ENCODE measurements at places on chromosomes 16 and 17.

DNA sequence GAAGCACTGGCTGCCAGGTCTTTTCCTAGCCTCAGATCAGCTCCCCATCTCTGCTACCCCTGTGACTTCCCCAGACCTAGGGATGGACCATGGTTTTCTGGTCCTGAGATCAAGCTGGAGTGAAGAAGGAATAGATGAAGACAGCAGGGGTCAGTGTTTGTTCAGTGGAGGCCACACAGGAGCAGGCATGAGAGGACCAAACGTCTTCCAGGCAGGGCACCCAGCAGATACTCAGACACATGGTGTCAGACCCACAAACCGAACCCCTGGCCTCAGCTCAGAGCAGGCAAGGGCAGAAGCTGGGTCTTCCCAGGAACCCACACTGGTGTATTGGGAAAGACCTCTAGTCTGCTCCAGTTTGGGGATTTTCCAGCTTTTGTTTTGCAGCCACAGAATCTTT, 189.7 kb downstream of the IRX5 start:
- DNase-seq, result no peak

DNA sequence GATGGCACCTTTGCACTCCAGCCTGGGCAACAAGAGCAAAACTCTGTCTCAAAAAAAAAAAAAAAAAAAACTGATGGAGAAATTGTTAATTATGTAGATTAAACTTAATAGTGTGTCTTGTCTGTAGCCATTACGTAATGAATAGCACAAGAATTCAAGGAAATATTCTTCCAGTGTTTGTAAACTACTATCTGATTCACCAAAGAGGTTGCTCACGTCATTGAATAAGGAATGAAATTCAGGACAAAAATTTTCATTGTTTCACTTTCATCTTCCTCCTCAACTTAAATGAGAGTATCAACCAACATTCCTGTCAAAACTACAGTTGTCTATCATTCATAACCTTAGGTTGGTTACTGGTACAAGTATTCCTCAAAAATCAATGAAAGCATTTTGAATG, 30.7 kb upstream of the MYO18A start:
- no peak for DNase-seq

GRCh38 chr17:64203630-64204029, 59.4 kb downstream of the TEX2 start:
- no peak for DNase-seq

GRCh38 chr17:64534187-64534586, 27.4 kb downstream of the CEP95 start:
- no peak for DNase-seq

- DNase-seq, result no peak
These were observed 103.2 kb upstream of the SDK2 start for GRCh38 chr17:73747221-73748002.

DNA sequence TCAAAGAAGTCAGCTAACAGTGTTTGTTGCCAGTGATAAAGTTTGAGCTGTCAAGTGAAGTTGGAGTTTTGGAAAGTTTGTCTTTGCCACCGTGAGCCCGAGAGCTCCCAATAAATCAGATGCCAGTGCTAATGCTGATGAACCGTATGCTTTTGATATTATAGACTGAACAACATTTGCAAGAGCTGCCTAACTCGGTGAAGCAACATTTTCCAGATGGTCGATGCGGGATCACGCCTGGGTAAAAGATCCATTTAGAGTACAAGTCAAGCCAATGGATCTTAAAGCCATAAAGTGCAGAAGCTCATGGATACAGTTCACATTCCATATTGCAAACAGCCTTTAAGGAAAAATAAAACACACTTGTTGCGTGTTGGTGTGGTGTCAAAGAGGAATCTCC, 9.6 kb downstream of the BANP start:
- no peak for DNase-seq

DNA sequence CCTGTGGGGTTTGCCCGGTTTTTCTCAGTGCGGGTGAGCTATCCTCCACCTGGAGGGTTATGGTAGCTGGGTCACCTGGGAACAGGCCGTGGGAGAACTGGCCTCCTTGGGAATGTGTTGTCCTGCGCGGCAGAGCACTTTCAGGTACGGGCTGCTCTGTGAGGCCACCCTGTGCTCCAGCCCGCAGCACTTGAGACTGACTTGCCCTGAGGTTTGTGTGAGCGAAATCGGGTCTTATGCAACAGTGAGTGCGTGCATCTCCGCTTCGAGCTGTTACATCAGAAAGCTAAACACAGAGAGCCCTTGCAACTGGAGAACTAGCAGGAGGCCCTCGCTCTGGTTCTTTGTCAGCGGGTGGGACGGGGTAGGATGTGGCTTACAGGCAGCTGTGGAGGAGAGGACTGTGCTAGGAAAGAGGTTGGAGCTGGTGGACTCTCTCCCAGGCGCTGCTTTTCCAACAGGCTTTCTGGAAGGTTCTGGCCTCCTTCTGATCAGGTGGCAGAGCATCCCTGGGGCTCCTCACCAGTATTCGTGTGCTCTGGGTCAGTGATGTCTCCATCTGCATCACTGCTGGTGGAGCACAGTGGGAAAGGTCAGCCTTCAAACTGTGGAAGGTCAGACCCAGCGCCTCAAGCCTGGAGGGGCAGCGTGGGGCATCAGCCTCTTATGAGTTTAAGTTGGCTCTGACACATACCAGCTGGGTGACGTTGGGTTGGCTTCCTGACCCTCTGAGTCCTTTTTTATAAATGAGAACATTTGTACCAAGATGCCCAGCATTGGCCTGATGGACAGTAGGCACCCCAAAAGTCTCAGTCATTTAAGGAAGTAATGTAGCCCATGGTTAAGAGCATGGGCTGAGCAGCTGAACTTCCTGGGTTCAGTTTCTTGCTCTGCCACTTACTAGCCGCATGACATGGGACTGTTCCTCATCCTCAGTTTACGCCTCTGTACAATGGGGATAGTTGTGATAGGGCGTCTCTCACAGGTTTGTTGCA, 76.3 kb downstream of the KSR1 start:
- peak; percentile 84 for DNase-seq

- DNase-seq, result no peak
These were observed 485 bp downstream of the DYNLL2 start for GRCh38 chr17:58083491-58084316.

GRCh38 chr17:6868582-6868981, 37.1 kb upstream of the TEKT1 start:
- no peak for DNase-seq

DNA sequence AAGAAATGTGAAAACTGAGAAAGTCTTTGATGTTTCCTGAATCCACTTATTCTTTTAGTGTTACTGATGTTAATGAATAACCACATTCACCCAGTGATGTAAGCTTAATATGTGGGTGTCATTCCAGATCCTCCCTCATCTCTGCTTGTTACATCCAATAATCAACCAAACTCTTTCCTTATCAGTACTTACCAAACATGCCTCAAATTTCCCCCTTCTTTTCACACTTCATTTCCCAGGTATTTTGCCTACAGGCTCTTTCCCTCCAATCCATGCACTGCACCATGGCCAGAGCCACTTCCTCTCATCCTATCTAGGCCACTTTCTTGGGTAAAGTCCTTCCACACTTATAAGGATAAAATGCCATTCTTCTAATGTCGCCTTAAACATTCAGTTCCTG, 451.5 kb downstream of the NPIPA7 start:
- no peak for DNase-seq

DNA sequence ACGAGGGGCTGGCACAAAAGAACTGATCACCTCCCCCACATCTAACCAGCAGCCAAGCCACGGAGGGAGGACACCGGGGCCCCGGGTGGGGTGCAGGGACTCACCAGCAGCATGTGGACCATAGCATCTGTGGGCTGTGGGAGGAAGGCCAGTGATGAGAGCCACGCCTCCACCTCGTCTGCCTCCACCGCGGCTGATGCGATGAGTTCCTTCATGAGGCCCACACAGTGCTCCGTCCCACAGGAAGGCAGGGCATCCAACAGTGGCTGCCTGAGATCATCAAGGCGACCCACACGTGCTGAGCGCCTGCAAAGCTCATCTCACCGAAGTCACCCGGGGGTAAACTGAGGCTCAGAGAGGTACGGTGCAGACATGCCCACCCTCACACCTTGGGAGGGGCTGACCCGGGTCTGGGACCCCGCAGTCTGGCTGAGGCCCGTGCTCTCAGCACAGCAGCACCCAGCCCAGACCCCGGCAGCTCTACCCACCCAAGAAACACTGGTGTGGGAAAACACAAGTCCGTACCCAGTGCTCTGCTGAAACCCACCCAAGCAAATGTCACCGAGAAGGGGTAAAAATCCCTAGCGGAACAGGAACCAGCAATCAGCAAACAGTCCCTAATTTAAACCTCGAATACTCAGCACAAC, 85.9 kb downstream of the LITAF start:
- DNase-seq, result no peak
